ENCODE measurements at places on chromosomes 12 and 14. TPM values are rescaled to one million over a fixed set of nuclear protein-coding genes. Genes with fewer than 3 reads are reported as not detected.

DNA sequence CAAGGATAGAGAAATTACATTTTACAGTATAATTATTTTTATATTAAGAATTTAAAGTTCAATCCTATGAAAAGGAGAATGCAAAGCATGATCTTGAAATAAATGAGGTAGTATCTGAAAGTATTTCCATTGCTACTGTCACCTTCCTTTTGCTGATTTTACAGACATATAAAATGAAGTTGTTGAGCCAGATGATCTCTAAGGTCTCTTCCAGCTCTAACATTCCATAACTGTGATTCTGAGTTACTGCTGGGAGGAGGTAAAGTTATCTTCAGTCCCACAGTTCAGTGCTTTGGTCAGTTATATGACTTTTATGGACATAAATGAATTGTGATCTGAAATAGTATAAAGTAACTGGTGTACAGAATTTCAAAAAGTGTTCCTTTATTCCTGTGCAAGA lies 52.8 kb downstream of the SLC38A6 start:
- no peaks in the 10 kb centered on the region for H3K36me3 ChIP-seq
- no peak for DNase-seq
- no peak overlapping the region for H3K27ac ChIP-seq
- no peaks in the 10 kb centered on the region for H3K27me3 ChIP-seq
- peaks cover 7% of the 10 kb centered on the region for H3K4me1 ChIP-seq

GRCh38 chr12:94167071-94167755 lies 18.8 kb downstream of the PLXNC1 start:
- H3K27ac ChIP-seq: no peak overlapping the region
- H3K4me3 ChIP-seq: no peak overlapping the region
- H3K4me1 ChIP-seq: peaks cover 35% of the 10 kb centered on the region
- no peaks in the 10 kb centered on the region for H3K27me3 ChIP-seq

- DNase-seq: no peak
- H3K4me3 ChIP-seq: no peak overlapping the region
- no peak overlapping the region for H3K27ac ChIP-seq
- H3K36me3 ChIP-seq: peaks cover 2% of the 10 kb centered on the region
- H3K4me1 ChIP-seq: peaks cover 2% of the 10 kb centered on the region
These were observed 47.7 kb downstream of the ATP6V1D start for GRCh38 chr14:67311868-67312267.

DNA sequence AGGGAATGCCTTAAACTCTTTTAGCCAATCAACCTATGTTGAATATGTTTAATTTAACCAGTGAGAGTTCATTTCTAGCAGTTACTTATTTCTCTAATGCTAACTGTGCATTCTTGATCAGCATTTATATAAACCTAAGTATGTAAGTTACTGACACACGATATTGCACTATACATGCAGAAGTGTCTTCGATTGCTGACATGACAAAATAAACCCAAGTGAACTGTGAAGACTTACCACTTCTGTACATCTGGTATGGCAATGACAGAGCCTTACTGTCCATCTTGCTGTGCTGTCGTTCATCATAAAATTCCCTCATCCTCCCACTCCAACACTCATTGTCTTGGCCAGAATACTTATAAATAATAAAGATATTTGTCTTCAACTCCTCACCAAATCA lies 131.8 kb downstream of the TSHR start:
- no peak overlapping the region for H3K4me3 ChIP-seq
- H3K27me3 ChIP-seq: no peaks in the 10 kb centered on the region
- no peaks in the 10 kb centered on the region for H3K4me1 ChIP-seq
- no peak for DNase-seq
- no peak overlapping the region for H3K27ac ChIP-seq

- H3K27ac ChIP-seq: no peak overlapping the region
- H3K36me3 ChIP-seq: peaks cover 52% of the 10 kb centered on the region
These were observed 39.9 kb downstream of the RAB35 start for GRCh38 chr12:120076651-120077050.

GRCh38 chr14:100111931-100112704 lies 46.9 kb downstream of the EVL start:
- H3K4me1 ChIP-seq: peaks cover 53% of the 10 kb centered on the region
- H3K36me3 ChIP-seq: peaks cover 81% of the 10 kb centered on the region
- H3K4me3 ChIP-seq: no peak overlapping the region
- no peak for DNase-seq
- no peaks in the 10 kb centered on the region for H3K27me3 ChIP-seq

GRCh38 chr12:32252199-32253073 lies 145.8 kb downstream of the BICD1 start:
- peaks cover 2% of the 10 kb centered on the region for H3K36me3 ChIP-seq
- no peak overlapping the region for H3K4me3 ChIP-seq
- no peak overlapping the region for H3K27ac ChIP-seq
- no peaks in the 10 kb centered on the region for H3K27me3 ChIP-seq
- no peak for DNase-seq

DNA sequence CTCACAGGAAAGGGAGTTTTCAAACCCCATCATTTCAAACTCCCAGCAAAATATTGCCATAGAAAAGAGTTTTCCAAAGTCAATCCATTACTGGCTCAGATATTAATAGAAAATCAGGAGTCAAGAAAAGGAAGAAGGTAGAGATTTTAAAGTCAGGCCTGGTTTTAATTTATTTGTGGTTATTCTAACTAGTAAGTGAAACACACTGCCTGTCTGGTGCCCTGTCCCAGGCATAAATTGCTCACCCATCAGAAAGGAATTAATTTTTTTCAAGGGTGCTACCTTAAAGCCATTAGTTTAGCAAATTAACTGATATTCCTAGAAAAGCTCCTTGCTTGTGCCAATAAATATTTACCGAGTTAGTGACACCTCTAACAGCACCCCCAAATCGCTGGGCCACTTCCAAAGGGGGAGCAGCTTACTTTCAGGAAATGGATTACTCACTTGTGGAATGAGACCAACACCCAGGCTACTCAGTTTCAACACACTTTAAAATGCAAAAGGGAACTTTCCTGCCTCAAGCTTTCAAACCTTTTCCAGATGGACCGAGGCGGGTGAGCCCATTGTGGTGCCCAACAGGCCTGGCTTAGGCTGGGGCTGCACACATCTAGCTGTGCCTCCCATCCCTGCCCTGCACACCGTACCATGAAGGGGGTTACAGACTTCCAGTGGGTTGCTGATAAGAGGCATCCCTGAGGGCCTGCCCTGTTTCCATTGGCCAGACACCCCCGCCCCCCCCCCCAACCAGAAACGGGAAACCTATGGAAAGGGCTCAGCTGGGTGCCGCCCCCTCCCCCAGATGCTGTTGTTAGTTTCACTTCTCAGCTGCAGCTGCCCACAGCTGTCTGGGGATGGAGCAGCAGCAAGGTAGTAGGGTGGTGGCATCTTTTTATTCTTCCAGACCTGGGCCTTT lies 117.2 kb downstream of the SAMD4A start:
- H3K27ac ChIP-seq: no peak overlapping the region
- DNase-seq: no peak
- peaks cover 3% of the 10 kb centered on the region for H3K36me3 ChIP-seq
- H3K27me3 ChIP-seq: peaks cover 64% of the 10 kb centered on the region

GRCh38 chr14:39339003-39339402 lies 93.2 kb downstream of the FBXO33 start:
- DNase-seq: no peak
- H3K27me3 ChIP-seq: no peaks in the 10 kb centered on the region
- no peak overlapping the region for H3K4me3 ChIP-seq
- no peak overlapping the region for H3K27ac ChIP-seq
- H3K36me3 ChIP-seq: peaks cover 34% of the 10 kb centered on the region

- no peak for DNase-seq
- H3K4me3 ChIP-seq: peak overlapping the region; percentile 99
- H3K4me1 ChIP-seq: peaks cover 23% of the 10 kb centered on the region
- H3K27me3 ChIP-seq: peaks cover 9% of the 10 kb centered on the region
These were observed 988 bp upstream of the TMEM263 start for GRCh38 chr12:106954462-106955376.

- H3K4me3 ChIP-seq: no peak overlapping the region
- no peak for DNase-seq
- peaks cover 49% of the 10 kb centered on the region for H3K36me3 ChIP-seq
- H3K4me1 ChIP-seq: no peaks in the 10 kb centered on the region
- H3K27ac ChIP-seq: no peak overlapping the region
These were observed 9.4 kb downstream of the ERP27 start for GRCh38 chr12:14928931-14929330.

GRCh38 chr12:25121916-25122315 lies 73.0 kb downstream of the DNAI7 start:
- peaks cover 3% of the 10 kb centered on the region for H3K4me1 ChIP-seq
- H3K27ac ChIP-seq: no peak overlapping the region
- H3K36me3 ChIP-seq: no peaks in the 10 kb centered on the region
- DNase-seq: no peak
- H3K4me3 ChIP-seq: no peak overlapping the region
- no peaks in the 10 kb centered on the region for H3K27me3 ChIP-seq

- H3K27ac ChIP-seq: no peak overlapping the region
- no peak for DNase-seq
- no peaks in the 10 kb centered on the region for H3K36me3 ChIP-seq
- H3K27me3 ChIP-seq: no peaks in the 10 kb centered on the region
These were observed 825.9 kb downstream of the SLC16A7 start for GRCh38 chr12:60421741-60422140.

GRCh38 chr14:73757876-73758391 lies 43.8 kb upstream of the PNMA1 start:
- peak overlapping the region; percentile 91 for H3K4me3 ChIP-seq
- peaks cover 81% of the 10 kb centered on the region for H3K4me1 ChIP-seq
- no peaks in the 10 kb centered on the region for H3K27me3 ChIP-seq

- no peak overlapping the region for H3K4me3 ChIP-seq
- H3K27me3 ChIP-seq: no peaks in the 10 kb centered on the region
- no peak for DNase-seq
- peaks cover 17% of the 10 kb centered on the region for H3K4me1 ChIP-seq
These were observed 19.8 kb downstream of the KDM2B start for GRCh38 chr12:121561009-121561395.

DNA sequence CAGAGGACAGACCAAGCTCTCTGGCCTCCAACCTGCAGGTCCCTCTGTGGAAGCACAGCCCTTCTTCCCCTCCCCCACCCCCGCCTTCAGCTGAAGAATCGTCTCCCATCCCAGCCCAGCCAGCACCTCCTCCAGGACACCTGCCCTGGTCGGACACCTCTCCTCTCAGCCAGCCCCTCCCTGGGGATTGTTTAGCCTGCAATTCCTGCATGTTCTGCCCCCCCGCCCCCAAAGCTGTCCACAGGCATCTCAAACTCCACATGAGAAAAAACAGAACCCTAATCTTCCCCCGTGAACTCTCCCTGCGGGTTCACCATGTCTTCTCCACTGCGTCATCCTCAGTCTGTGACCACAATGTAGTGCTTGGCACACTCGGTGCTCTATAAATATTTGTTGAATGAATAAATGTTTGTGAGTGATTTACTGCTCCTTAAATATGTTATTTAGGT lies 24.1 kb downstream of the PRIMA1 start:
- no peaks in the 10 kb centered on the region for H3K4me1 ChIP-seq
- H3K27me3 ChIP-seq: peaks cover 15% of the 10 kb centered on the region
- H3K4me3 ChIP-seq: no peak overlapping the region
- H3K27ac ChIP-seq: no peak overlapping the region
- no peak for DNase-seq

DNA sequence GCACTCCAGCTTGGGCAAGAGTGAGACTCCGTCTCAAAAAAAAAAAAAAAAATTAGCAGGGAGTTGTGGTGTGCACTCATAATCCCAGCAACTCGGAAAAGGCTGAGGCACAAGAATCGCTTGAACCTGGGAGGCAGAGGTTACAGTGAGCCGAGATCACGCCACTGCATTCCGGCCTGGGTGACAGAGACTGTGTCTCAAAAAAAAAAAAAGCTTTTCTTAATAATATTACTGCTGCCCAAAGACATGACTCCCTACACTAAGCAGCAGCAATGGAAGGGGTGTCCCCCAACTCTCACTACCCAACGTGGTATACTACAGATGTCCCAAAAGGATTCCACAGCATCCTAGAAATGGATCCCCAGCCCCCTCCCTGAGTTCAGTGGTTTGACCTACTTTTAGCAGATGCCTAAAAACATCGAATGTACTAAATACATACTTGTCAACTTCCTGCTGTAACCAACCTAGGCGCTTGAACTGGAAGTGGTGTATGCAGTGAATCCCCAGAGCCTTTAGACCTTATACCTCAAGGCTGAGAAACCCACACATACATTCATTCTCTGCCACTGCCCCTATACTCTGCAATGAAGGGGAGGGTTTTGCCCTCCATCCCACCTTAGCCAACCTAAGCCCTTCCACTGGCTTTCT lies 8.5 kb upstream of the FKBP11 start:
- DNase-seq: peak; percentile 55
- H3K4me3 ChIP-seq: no peak overlapping the region
- H3K27me3 ChIP-seq: no peaks in the 10 kb centered on the region
- H3K4me1 ChIP-seq: peaks cover 26% of the 10 kb centered on the region
- peak overlapping the region; percentile 86 for H3K27ac ChIP-seq

DNA sequence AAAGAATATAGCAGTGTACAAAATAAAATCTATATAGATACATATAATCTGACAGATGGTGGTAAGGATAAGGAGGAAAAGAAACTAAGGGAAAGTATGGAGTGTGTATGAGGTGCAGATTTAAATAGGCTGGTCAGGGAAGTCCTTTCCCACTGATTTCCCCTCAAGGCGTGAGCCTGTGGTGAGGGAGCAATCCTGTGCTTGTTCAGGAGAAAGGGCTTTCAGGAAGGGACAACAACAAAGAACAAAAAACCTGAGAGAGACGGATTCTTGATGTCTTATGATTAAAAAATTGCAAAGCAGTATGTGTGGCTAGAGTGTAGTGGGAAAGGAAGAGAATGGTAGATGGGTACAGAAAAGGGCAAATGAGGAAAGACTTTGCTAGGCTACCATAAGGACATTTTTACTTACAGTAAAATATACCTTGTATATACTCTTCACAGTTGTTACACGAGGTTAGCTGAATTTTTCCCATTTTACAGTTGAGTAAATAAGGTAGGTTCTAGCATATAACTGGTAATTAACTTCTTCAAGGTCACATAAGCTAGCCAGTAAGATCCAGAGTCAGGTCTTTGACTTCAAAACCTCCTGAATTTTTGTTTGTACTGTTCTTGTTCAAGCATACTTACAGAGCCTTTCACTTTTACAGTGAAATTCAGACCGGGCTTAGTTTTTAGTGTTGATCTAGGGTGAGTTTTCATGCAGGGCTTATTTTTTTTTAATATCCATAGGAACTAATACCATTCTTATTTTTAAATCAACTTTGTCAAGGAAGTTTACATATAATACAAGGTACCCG lies 15.6 kb downstream of the CNOT2 start:
- peaks cover 15% of the 10 kb centered on the region for H3K4me1 ChIP-seq
- no peaks in the 10 kb centered on the region for H3K27me3 ChIP-seq

The SPPL3 gene
- 23.3 TPM for total RNA-seq

The CKB gene
- total RNA-seq: 2.2 TPM

The TOMM20L gene
- total RNA-seq: not detected

The TRIM9 gene
- 0.73 TPM for total RNA-seq

The GALNT8 gene
- total RNA-seq: 0.76 TPM

The TMEM229B gene
- total RNA-seq: 10.0 TPM

The KCNH5 gene
- not detected for total RNA-seq

The SLCO1C1 gene
- not detected for total RNA-seq

The FERMT2 gene
- not detected for total RNA-seq

The PLD4 gene
- not detected for total RNA-seq

The AMN gene
- total RNA-seq: 0.95 TPM

The PARP2 gene
- total RNA-seq: 29.7 TPM

Data from activated CD8-positive, alpha-beta T cell treated with anti-CD3 and anti-CD28 coated beads, Interleukin-2, amount 10 ng/mL, durations not matched to agents 7 days and 5 days (primary cell).